GM20000 (cell line): ENCODE measurements at places on chromosomes 4 and X.

DNA sequence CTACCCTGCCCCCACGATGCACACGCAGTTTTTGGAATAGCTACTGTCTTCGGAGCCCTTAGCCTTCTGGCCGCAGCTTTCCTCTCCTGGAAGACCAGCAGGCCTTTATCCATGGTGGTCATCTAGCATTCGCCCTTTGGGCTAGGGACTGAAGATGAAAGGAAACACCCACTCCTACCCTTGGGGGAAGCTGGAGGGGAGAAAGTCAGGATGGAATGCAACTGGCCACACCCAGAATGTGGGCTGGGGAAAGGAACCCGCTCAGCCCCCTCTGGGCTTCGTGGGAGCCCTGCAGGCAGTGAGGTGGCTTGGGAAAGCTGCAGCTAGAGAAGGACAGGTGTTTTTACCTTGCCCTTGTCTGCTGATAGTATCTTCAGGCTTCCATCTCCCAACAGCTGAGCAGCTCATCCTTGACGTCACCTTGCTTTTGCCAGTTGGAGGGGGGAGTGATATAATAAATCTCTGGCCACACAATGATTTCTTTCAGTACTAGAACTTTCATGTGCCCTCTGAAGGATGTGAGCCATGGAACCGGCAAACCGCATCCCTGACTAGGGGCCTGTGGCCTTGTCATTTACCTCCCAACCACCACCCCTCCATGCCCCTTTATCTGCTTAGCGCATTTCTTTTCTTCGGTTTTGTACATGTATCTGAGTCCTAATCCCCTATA lies 59.0 kb downstream of the ELF4 start:
- no peak for DNase-seq

DNA sequence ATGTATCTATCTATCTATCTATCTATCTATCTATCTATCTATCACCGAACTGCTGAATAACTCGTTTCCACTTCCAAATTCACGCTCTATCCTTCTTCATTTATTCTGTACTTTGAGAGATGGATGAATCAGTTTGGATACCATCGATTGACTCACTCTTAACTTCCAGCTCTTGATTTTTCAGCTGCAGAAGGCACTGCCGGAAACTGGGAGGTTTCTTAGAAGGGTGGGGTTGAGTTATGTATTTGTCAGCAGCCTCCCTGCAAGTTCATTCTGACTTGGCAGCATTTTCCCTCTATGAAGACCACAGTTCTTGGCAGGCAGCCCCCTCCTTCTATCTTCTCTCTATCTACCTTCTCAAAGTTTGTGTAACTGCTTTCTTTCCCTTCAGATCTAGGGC lies 112.0 kb upstream of the MAGEB18 start:
- no peak for DNase-seq

- no peak for DNase-seq
These were observed 70.2 kb upstream of the BRWD3 start for GRCh38 chrX:80879916-80880315.

GRCh38 chr4:11293866-11294265 lies 134.8 kb downstream of the HS3ST1 start:
- no peak for DNase-seq

GRCh38 chr4:153509724-153510123 lies 43.6 kb downstream of the TMEM131L start:
- DNase-seq, result no peak

- no peak for DNase-seq
These were observed 28.2 kb upstream of the PPP2R2C start for GRCh38 chr4:6500481-6501140.

GRCh38 chrX:153648358-153649177 lies 1.6 kb downstream of the DUSP9 start:
- DNase-seq, result peak; percentile 25
